Aortic smooth muscle cell (primary cell): ENCODE measurements at places on chromosomes 12 and 14. TPM values are rescaled to one million over a fixed set of nuclear protein-coding genes. Genes with fewer than 3 reads are reported as not detected.

Gene FAM181A
- not detected in 2 replicates for total RNA-seq

Gene KIAA0586
- 20.6 and 23.5 TPM in 2 replicates for total RNA-seq

Gene MOAP1
- total RNA-seq, result 22.9 TPM in 2 replicates

Gene KRT83
- total RNA-seq, result not detected in 2 replicates

Gene VWF
- 1.1 and 2.5 TPM in 2 replicates for total RNA-seq

Gene C12orf42
- not detected in 2 replicates for total RNA-seq

Gene BIN2
- not detected in 2 replicates for total RNA-seq
